NCI-H1694 treated with DMSO at 0.1 percent for 48 hours (cell line): ENCODE measurements at places on chromosomes 2 and 18.

- DNase-seq, result no peak
Observed at GRCh38 chr2:182962641-182963040, 75.6 kb downstream of the NCKAP1 start.

DNA sequence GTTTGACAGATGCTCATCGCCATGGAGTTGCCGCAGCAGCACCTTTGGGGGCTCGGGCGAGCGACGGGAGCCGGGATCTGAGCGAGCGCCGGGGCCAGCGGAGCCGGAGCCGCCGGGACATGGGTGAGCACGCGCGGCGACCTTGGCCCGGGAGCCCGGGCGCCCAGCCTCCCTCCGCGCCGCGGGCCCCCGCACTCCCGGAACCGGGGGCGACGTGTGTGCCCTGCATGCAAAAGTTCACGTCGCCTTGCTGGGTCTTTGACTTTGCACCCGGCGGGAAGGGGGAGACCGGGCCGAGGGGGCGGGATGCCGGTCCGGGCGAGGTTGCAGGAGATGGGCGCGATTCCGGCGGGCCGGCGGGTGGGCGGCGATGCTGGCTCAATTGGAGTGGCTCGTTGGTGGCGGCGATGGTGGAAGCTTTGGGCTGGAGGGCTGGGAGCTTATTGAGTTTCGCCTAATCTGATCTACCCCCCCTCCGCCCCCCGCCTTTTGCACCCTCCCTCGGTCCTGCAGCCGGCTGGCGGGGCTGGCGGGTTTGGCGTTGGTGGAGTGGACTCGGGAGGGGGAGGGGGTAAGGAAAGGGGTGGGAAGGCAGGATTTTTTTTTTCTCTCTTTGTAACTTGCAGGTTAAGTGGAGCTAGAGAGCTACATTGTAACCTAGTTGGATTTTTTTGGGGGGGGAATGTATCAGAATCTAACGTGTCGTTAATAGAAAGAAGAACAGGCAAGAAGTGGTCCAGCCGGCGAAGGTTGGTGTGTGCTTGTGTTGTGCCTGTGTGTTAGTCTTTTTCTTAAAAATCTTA is at the start of gene SETBP1:
Gene SETBP1, plus strand, starts transcription at position 616 of the 803 bp plus-strand sequence. CDS start 20,459 bp downstream, outside the sequence.
- peak; percentile 23 for DNase-seq

GRCh38 chr2:202377207-202377761 is 1.2 kb downstream of the BMPR2 start:
- no peak for DNase-seq

DNA sequence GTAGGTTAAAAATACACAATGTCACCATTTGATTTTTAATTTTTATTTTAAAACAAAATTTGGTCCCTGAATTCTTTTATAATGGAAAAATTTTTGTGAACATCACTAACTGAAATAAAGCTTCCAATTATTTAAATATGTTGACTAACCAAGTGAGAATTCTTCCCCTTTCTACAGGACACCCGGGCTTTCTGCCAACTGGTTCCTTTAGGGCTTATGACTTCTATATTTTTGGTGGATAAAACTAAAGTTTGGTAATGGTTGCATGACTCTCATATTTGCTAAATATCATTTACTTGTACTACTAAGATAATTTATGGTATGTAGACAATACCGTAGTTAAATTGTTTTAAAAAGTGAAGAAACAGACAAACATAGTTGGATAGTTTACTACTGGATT is 291.0 kb upstream of the DOK6 start:
- no peak for DNase-seq

DNA sequence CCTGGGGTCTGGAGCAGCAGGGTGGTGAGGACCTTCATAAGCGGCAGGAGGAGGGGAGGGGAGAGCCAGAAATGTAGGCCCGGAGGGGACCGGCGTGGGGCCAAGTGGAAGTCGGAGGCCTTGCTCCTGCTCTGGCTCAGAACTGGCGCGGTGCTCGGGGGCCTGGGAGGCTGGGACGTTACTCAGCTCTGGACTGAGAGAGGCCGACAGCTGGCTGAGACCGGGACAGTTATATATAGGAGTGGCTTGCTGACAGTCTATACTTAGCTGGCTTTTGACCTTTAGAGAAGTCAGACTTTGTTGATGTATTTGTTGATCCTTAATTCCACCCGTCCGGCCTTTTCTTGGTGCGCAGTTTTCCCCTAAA is 15.7 kb downstream of the IGFBP5 start:
- no peak for DNase-seq

DNA sequence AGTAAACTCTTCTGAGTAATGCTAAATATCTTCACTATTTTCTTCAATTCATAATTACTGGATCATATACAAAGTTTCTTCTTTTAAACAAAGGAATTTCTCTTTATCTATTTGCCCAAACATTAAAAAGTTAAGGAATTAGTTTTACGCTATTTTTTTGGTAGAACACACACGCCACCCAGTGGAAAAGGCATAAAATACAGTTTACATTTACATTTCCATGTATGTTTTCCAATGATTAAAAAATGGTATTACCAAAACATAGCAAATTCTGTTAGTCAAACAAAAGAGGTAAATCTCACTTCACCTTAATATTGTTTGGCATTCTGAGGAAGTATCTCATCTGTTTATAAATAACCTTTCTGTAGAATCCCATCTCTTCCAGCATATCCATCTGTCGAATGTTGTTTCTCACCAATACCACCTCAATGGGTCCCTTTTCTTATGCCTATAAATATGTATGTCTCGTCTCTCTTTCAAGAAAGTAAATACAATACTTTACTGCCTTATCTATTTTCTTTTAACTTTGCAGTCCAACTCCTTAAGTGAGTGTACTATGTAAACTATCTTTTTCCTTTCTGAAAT is 7.2 kb downstream of the BOLL start:
- DNase-seq, result peak; percentile 43

GRCh38 chr18:11245879-11246278 is 96.5 kb upstream of the PIEZO2 start:
- no peak for DNase-seq

- DNase-seq, result no peak
Observed at GRCh38 chr2:63977904-63978303, 41.3 kb downstream of the VPS54 start.

DNA sequence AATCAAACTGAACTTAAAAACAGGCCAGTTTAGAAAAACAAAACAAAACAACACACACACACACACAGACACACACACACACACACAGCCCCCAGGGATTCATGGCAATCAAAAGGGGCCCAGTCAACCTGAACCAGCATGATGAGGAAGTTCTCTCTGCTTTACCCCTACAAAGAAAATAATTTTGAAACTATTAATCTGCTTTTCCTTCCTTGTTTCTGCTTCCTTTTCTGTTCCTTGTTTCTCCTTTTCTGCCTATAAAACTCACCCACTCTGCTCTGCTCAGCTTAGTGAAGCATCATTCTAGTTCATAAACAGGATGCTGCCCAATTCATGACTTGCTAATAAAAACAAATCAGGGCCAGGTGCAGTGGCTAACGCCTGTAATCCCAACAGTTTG is 203.1 kb downstream of the RAB3GAP1 start:
- DNase-seq, result no peak

DNA sequence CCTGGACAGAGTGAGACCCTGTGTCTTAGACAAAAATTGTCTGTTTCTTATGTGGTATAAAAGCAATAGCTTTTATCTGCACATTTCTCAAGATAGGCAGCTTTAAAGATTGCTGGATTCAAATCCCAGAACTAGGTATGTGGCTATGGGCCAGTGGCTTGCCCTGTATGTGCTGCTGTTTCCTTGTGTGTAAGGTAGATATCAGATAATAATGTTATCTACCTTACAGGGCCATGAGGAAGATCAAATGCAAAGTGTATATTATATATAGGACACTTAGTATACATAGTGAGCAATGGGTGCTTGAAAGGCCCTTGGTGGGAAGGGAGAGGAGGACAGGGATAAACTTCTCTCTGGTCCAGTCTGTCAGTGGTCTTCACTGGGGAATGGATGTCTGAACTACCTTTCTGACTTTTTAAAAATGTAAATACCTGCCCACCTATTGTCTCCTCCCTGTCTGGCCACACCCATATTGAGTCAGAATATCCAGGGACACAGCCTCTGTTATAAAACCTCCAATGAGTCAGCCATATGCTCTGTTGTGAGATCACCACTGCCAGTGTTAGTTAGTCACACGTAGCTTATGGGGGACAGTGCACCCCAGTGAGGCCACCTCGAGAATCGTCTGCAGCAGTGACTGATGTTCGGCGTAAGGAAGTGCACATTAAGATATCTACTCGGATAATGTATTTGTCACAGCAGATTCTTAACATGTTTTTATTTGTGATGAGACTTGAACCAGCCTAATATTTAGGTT is 383.4 kb downstream of the PTPRM start:
- DNase-seq, result no peak

GRCh38 chr18:51195086-51195450 is 2.4 kb downstream of the MEX3C start:
- DNase-seq, result no peak

- DNase-seq, result no peak
Observed at GRCh38 chr2:62267696-62268095, 71.8 kb downstream of the B3GNT2 start.

DNA sequence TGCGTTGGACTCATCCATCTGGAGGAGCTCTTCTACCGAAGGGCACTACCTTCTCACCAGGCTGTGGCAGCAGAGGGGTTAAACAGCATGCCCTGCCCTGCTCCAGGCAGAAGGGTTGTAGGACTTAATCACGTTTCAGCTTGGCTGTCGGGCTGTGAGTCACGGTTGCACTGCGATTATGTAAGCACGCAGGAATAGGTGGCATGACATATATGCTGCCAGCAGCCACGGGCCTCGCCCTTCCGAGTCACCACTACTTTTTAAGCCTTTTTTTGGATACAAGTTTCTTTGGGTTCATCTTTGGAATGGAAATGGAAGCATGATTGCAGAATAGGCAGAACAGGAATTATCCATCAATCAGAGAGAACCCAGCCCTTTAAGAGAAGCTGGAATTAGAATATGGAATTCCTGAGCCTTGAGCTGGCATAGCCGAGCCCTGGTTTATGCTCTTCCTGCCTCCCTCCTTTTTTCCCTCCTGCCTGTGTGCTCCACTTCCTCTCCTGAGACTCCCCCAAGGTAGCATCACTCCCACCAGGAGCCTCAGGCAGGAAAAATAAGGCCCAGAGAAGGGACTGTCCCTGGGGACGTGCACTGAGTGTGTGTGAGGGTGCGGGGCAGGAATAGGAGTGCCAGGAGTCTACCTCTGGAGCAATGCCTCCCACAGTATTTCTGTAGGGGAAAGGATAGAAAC is 86.8 kb downstream of the SEMA4F start:
- no peak for DNase-seq

- no peak for DNase-seq
Observed at GRCh38 chr18:77106331-77106730, 26.3 kb downstream of the MBP start.

- no peak for DNase-seq
Observed at GRCh38 chr18:38042211-38042890, 476.8 kb upstream of the CELF4 start.

DNA sequence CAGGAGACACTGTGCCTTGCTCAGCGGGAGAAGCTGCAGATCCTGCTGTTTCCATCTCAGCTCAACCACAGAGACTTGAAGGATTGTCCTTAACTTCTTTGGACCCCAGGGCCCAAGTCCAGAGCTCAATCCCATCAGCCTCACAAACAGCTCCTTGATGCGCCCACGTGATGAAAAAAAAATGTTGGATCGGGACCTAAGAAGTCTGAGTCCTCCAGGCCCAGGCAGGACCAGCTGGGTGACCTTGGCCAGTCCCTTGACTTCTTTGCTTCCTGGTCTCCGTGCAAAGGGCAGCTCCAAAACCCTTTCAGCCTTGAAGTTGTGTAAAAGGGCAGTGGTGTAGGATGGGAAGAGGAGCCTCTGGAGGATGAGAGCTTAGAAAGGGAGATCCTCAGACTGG is 175.5 kb downstream of the ZFP36L2 start:
- no peak for DNase-seq
